Fibroblast of gingiva (primary cell): ENCODE measurements at places on chromosomes 16 and 17.
A peak's percentile ranks its signal among the peaks of the same experiment; 100 is the strongest.

DNA sequence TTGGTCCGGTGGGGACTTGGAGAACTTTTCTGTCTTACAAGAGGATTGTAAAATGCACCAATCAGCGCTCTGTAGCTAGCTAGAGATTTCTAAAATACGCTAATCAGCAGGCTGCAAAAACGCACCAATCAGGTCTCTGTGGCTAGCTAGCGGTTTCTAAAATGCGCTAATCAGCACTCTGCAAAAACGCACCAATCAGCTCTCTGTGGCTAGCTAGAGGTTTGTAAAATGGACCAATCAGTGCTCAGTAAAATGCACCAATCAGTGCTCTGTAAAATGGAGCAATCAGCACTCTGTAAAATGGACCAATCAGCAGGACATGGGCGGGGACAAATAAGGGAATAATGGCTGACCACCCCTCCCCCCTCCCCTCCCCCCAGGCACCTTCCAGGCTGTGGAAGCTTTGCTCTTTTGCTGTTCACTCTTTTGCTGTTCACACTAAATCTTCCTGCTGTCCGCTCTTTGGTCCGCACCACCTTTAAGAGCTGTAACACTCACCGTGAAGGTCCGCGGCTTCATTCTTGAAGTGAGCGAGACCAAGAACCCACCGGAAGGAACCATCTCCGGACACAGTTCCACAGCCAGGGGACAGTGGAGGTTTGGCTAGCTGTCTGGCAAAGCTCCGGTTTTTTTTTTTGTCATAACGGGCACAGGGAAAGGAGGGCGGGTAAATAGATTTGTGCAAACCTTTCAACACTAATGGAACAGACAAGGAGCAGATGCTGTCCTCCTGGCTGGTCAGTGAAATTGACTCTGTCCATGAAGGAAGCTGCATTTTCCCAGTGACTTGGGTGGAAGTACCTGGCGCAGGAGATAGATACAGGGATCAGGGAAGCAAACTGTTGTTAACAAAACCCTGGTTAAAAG lies 8.3 kb downstream of the PITPNC1 start:
- DNase-seq: no peak

GRCh38 chr17:63445571-63445953 lies 544 bp downstream of the CYB561 start:
- peak; percentile 33 for DNase-seq

GRCh38 chr16:78461087-78461486 lies 361.6 kb downstream of the WWOX start:
- DNase-seq: no peak

GRCh38 chr16:62254847-62255246 lies 218.6 kb upstream of the CDH8 start:
- no peak for DNase-seq

DNA sequence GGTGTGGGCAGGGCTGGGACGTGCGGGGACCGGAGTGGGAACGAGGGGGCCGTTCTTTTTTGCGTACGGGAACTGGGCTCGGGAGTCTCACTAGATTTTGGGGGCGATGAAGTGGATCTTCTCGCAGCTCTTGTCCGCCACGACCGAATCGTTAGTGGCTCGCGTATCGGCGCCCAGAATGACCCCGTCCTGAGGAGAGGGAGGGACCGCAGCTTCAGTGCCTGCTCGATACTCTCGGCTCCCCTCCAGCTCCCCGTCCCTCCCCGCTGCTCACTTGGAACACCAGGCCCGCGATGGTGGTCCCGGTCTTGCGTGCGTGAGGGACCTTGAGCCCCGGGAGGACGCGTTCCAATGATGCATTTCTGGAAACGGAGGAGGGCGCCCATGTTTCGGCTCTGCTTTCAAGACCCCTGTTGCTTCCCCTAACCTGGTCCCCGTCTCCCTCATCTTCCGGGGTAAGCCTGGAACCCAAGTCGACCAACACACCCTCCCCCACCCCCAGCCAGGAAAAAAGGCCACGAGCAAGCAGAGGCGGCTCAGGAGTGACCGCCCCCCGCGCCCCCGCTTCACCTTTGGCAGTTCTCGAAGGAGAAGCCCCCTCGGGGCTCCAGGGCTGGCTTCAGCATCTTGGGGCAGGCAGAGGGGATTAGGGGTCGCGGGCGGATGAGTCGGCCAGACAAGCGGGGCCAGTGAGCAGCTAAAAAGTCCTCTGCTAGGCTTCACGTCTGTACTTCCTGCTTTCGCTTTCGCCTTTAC lies at the start of gene PSMB10:
Gene PSMB10 (minus strand): TSS at position 727 of the 756 bp plus-strand sequence. CDS start 101 bp downstream, at position 626.
- DNase-seq: peak; percentile 65

GRCh38 chr17:79670537-79671084 lies 59.8 kb upstream of the RBFOX3 start:
- no peak for DNase-seq

DNA sequence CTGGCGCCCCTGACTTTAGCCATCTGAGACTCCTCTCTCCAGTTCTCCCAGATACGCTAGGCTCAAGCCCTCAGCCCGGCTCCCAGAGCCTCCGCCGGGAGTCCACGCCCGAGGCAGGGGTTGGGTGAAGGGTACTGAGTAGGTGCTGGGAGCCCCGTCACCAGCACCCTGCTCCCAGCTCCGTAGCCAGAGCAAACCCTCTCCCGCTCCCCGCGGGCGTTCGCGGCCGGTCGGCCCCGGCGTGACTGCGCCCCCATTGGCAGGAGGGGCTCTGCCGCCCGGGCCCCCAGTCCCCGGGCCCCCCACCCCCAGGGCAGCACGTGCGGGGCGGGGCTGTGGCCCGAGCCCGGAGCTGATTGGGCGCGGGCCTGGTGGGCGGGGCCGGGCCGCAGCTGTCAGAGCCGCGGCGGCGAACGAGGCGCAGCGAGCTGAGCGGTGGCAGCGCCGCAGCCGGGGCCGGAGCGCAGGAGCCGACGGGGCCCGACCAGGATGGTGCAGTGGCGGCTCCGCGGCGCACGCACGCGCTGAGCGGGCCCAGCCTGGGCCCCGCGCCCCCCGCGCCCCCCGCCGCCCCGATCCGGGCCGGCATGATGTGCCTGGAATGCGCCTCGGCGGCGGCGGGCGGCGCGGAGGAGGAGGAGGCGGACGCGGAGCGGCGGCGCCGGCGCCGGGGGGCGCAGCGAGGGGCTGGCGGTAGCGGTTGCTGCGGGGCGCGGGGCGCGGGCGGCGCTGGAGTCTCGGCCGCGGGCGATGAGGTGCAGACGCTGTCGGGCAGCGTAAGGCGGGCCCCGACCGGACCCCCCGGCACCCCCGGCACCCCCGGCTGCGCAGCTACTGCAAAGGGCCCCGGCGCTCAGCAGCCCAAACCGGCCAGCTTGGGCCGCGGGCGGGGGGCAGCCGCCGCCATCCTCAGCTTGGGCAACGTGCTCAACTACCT lies at the start of gene SPNS2:
Gene SPNS2 (plus strand): TSS at position 421 of the 937 bp plus-strand sequence. CDS start 167 bp downstream, at position 588.
- peak; percentile 10 for DNase-seq

GRCh38 chr17:15490634-15491261 lies 23.3 kb upstream of the CDRT4 start:
- peak; percentile 59 for DNase-seq

DNA sequence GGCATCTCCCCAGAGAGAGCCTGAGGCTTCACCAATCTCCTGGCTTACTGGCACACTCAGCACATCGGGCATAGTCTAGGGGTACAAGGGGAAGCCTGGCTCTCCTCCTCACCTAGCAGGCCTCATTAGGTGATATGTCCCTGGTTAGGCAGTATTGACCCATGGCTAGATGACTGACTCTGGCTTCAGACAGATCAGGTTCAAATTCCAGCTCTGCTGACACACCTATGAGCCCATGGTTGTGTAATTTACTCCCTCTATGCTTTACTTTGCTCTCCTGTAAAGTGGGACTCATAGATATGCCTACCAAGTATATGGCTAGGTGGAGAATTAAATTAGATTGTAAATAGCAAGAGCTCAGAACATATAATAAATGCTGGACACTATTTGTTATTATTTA lies 157.3 kb upstream of the IRX3 start:
- DNase-seq: no peak

DNA sequence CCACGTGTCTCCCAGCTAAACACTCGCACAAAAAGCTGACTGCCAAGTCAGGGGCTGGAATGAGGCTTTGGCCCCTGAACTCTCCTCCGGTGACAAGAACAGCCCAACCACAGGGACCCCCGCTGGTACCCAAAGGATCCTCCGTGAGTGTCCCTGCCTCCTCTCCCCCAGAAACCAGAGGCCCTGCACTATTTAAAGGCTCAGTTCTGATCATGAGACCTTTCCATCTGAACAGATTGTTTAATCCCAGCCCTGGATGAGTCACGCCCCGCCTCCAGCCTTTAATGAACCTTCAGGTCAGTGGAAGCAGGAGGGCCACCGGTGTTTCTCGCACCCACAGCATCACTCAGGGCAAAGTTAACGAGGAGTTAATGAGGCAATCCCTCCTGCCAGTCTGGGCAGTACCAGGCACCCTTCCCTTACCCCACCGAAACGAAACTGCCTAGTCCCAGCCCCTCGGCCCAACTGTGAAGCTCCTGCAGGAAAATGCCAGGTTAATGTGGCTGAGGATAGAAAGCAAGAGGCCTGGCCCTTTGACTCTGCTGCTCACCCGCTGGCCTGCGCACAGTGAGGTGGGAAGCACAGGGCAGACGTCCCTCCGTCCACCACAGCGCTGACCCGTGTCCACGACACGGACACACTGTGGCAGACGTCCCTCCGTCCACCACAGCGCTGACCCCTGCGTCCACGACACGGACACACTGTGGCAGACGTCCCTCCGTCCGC lies 32.4 kb downstream of the TIMM22 start:
- peak; percentile 47 for DNase-seq

- DNase-seq: no peak
These were observed 7.1 kb downstream of the CORO7 start for GRCh38 chr16:4409081-4409932.

GRCh38 chr17:58066401-58066800 lies 16.8 kb upstream of the DYNLL2 start:
- DNase-seq: no peak

GRCh38 chr17:70378076-70378475 lies 208.7 kb downstream of the KCNJ2 start:
- no peak for DNase-seq

GRCh38 chr16:19307587-19308241 lies 22.2 kb downstream of the CLEC19A start:
- DNase-seq: no peak
